Panc1 (cell line): ENCODE measurements at places on chromosomes 12 and 14. TPM values are rescaled to one million over a fixed set of nuclear protein-coding genes. Genes with fewer than 3 reads are reported as not detected.

The RERG gene
- total RNA-seq: not detected

The OTUB2 gene
- 3.4 TPM for total RNA-seq

The TMEM63C gene
- total RNA-seq: 2.4 TPM

The BDKRB1 gene
- not detected for total RNA-seq

The SLC38A4 gene
- 2.5 TPM for total RNA-seq

The HVCN1 gene
- 0.87 TPM for total RNA-seq

The CMAS gene
- 24.3 TPM for total RNA-seq

The PTPRB gene
- total RNA-seq: 0.33 TPM

The KCNMB4 gene
- total RNA-seq: 0.13 TPM

The COCH gene
- total RNA-seq: 1.3 TPM

The MIP gene
- total RNA-seq: not detected

The BTBD6 gene
- total RNA-seq: 0.26 TPM

The KRT6A gene
- not detected for total RNA-seq

The LRRK2 gene
- 0.13 TPM for total RNA-seq

The MUCL1 gene
- not detected for total RNA-seq

The OAS2 gene
- total RNA-seq: 2.7 TPM

The ANKRD33 gene
- 0.21 TPM for total RNA-seq

The ZFHX2 gene
- 2.4 TPM for total RNA-seq

The GUCY2C gene
- 0.13 TPM for total RNA-seq

The C12orf42 gene
- total RNA-seq: not detected

The LALBA gene
- total RNA-seq: not detected

The SYCP3 gene
- total RNA-seq: not detected

The POP5 gene
- total RNA-seq: 43.7 TPM

The KRT78 gene
- not detected for total RNA-seq

The ZNF410 gene
- total RNA-seq: 31.2 TPM

The CYP27B1 gene
- 4.0 TPM for total RNA-seq

The POLE2 gene
- total RNA-seq: 17.4 TPM

The RIMBP2 gene
- not detected for total RNA-seq

The MMP19 gene
- 0.05 TPM for total RNA-seq

The NTS gene
- 1.5 TPM for total RNA-seq

The NDUFA9 gene
- total RNA-seq: 74.0 TPM

The FBXO21 gene
- total RNA-seq: 37.8 TPM

The AQP2 gene
- total RNA-seq: 0.36 TPM

The TMEM229B gene
- 1.6 TPM for total RNA-seq

The OR6C2 gene
- total RNA-seq: not detected

The OR6C65 gene
- not detected for total RNA-seq

The LAG3 gene
- total RNA-seq: 2.7 TPM

The OLR1 gene
- total RNA-seq: 0.74 TPM

The XRCC3 gene
- 36.8 TPM for total RNA-seq

The SIX4 gene
- 17.3 TPM for total RNA-seq

The C1QL4 gene
- 2.1 TPM for total RNA-seq

The GZMB gene
- 1.2 TPM for total RNA-seq
